ENCODE measurements at places on chromosomes 6 and 20.

DNA sequence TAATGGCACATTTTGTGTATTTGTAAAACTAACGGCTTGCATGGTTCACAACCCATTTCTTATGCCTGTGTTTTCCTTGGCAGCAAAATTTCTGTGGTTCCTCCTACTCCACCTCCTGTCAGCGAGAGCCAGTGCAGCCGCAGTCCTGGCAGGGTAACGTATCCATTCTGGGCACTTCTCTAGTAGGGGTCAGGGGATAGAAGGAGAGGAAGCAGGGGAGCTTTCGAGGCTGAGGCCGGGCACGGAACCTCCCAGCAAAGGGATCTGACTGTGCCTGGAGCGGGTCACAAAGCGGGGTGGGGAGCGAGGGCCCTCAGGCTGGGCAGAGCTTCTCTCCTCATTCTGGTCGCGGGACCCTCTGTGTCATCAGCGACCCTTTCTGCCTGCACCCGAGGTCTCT is 58.4 kb downstream of the SYTL3 start:
- DNase-seq = no peak

DNA sequence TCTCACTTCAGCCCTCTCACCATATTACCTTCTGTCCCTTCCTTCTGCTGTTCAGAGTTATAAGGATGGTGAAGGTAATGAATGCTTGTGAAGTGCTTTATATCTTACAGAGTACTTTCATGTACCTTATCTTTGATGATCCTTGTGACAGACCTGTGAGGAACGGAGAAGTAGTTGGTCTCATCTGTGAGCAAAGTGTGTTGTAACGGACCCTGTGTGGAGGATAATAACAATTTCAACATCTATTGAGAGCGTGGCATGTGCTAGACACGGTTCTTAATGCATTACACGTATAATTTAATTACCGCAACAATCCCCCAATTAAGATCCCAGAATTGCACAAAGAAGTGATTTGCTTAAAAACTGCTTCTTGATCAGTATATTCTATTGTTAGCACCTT is 124.6 kb downstream of the ANKS1A start:
- DNase-seq = no peak

DNA sequence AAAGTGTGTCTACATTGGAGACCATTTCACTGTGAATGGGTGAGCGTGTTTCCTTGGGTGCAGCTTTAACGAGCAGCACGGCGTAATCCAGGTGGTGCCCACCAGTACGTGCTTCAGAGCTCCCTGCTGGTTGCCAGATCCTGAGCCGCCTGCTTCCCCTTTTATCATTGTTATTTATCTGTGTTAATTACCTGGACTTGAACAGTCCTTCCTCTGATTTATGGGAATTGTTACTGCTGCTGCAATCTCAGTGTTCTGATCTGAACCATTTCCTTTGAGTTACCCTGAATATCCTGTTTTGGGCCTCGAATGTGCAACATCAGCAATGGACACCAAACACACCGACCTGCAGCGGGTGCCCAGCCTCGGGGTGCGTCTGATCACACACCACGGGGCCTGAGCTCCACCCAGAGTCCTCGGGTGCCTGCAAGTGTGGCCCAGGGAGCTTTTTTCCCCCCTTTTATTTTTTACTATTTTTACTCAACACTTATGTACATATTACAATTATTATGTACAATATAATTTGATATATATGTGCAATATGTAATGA is 81.3 kb downstream of the RPP40 start:
- no peak for DNase-seq

GRCh38 chr6:141443668-141444289 is 688.9 kb upstream of the GJE1 start:
- no peak for DNase-seq

DNA sequence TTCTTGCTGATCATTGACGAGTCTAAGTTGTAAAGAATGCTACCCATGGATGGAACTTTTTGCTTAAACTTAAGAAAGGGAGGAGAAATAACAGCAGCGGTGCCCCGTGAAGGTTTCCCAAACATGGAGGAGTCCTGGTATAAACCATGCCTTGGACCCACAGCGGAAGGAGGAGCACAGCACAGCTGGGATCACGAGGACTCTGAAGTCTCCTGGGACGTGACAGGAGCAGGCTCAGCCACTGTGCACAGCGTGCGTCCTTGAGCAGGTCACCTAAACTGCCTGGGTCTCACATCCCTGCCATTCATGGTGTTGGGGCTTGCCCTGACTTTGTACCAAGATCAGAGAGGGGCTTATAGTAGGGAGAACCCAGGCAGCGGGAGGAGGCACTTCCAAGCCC is 56.1 kb upstream of the UNC93A start:
- peak; percentile 54 for DNase-seq

DNA sequence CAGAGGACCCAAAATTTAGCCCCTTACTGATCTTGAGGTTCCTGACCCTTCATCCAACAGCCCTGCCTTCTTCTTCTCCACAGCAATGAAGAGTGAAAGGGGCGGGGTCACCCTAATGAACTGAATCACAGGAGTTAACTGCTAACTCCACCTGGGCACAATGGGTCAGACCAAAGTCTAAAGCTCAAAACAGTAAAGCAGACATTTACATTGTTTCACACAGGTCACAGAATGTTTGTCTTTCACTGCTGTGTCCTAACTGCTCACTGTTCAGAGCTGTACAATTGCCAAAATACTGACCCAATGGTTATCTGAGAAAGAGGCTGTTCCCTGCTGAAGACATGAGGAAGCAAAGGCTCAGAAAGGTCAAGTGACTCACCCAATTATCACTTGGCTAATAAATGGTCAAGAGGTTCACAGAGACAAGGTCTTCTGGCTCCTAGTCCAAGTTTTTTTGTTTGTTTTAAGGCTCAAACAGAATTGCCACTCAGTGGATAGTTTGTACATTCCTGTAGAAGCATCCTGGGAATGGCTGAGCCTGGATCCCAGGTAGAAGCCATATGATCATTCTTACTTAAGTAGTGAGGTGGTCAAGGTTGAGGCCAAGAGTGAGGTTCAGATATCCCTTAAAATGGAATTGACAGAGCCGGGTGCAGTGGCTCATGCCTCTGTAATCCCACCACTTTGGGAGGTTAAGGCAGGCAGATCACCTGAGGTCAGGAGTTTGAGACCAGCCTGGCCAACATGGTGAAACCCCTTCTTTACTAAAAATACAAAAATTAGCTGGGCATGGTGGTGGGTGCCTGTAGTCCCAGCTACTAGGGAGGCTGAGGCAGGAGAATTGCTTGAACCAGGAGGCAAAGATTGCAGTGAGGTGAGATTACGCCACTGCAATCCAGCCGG is 35.1 kb upstream of the FAM83C start:
- DNase-seq = no peak

DNA sequence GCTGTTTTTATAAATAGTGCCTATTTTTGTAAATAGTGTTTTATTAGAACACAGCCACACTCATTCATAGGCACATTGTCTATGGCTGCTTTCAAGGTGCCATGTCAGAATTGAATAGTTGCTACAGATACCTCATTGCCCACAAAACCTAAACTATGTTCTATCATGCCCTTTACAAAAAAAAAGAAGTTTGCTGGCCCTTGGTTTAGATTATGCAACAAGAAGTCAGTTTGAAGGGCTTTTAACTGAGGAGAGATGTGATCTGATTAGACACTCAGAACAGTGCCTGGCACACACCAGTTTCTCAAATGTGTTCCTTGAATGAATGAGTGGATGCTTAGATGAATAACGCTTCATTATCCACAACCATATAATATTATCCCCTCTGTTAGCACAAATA is 366.1 kb downstream of the MAFB start:
- no peak for DNase-seq

DNA sequence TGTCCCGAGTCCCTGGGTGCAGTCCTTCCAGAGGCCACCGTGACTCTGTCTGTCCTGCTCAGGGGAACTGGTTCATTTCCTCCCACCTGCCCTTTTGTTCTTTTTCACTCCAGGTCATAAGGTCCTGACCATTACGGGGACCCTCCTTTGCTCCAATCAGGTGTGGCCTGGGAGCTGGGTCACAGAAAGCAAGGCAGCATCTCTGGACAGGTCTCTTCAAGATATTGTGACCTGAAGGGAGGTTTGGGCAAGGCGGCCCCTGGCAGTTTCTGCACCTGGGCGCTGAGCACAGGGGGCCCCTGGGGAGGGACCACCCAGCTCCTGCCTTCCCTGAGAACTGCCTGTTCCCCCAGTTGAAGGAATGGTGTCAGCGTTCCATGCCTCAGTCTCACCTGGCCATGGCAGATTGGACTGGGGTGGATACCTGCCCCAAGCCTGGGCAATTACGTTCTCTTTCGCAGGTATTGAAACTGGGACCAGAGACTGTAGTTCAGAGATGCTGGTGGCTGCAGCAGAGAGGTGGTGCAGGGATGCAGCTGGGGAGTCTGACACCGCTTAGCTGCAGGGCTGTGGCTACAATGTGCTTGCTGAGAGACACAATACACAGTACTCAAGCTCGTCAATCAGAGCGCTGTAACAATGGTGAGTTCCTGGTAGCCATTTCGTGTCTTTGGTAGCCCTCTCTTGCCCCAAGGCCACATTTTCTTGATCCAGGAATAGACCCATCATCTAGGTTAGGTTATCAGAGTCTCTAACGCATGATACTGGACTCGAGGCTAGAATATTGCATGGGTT is 15.6 kb upstream of the NELFCD start:
- DNase-seq = no peak

- DNase-seq = no peak
Observed at GRCh38 chr20:47964149-47964548, 178.9 kb upstream of the SULF2 start.

DNA sequence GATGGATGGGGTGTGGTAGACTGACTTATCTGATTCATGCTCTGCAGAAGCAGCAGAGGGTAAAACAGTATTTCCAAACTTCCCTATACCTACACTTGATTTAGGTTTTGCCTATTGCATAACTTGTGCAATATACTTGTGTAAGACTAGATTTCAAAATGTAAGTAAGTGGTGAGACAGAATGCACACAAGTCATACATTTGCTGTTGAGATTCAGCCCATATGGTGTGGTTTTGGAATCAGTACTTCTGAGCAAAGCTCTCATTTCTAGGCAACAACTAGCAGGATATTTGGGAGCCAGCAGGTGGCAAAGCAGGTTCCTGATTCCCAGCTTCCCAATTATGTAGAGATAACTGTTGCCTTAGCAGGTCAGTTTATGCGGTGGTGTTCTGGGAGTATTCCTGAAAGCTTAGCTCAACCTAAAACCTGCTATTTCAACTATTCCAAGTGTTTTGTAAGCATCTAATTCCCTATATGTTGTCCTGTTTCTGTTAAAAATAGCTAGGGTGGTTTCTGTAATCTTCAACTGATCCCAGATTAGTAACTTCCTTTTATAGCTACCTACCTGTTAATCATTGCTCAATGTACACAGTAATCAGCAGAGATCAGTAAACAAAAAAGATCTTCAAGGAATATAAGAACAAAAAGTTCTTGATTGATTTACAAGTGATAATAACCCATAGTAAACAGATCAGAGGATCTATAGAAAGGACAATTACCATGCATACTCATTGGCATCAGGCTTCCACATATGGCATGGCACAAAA is 8.5 kb upstream of the FABP7 start:
- DNase-seq = peak; percentile 70

- no peak for DNase-seq
Observed at GRCh38 chr6:16823718-16824352, 62.6 kb upstream of the ATXN1 start.

DNA sequence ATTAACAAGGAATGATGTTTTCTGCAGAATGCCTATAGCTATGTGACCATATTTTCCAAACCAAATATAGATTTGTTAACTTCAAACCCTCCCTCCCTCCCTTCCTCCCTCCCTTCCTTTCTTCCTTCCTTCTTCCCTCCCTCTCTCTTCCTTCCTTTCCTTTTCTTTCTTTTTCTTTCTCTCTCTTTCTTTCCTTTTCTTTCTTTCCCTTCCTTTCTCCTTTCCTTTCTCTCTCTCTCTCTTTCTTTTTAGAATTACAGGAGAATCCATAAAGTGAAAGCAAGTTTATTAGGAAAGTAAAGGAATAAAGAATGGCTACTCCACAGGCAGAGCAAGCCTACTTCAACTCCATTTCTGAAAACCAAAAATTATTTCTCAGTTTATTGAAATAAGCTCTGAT is 153.0 kb downstream of the AHI1 start:
- DNase-seq = no peak

- DNase-seq = no peak
Observed at GRCh38 chr6:137426007-137426689, 68.0 kb downstream of the OLIG3 start.

DNA sequence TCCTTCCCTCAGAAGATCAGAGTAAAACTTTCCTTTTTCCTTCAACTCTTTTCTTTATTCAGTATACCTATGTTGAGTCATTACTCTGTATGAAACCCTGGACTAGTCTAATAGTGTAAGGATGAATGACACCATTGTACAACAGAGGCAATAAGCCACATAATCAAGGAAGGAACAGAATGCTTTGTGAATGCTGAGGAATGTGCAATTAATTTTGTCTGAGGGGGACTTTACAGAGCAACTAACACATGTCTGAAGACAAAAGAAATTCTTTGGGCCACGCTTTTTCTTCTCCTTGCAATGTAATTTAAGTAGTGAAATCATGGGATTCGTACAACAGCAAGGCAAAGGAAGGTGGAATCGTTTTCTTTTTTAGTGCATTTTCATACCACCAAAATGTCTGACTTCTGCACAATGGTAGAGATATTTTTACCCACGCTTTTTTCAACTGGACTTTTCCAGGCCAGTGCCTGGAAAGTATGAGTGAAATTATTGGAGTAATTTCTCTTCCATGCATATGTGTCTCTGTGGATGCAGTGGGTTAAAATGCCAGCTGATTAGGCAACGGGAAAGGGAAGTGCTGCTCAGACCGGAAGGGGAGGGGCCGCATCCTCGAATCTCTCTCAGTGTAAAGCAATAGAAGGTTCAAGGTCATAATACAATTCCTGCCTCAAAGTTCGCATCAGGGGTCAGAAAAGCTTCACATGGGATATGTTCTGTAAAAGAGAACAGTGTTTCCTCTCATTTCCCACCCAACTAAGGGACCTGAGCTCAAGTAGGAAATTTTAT is 89.9 kb upstream of the MTHFD1L start:
- no peak for DNase-seq

GRCh38 chr6:43478008-43478372 is 620 bp downstream of the TJAP1 start:
- peak; percentile 51 for DNase-seq

- no peak for DNase-seq
Observed at GRCh38 chr6:37200085-37200484, 30.1 kb downstream of the PIM1 start.

- no peak for DNase-seq
Observed at GRCh38 chr6:90315354-90315950, 18.8 kb upstream of the BACH2 start.

DNA sequence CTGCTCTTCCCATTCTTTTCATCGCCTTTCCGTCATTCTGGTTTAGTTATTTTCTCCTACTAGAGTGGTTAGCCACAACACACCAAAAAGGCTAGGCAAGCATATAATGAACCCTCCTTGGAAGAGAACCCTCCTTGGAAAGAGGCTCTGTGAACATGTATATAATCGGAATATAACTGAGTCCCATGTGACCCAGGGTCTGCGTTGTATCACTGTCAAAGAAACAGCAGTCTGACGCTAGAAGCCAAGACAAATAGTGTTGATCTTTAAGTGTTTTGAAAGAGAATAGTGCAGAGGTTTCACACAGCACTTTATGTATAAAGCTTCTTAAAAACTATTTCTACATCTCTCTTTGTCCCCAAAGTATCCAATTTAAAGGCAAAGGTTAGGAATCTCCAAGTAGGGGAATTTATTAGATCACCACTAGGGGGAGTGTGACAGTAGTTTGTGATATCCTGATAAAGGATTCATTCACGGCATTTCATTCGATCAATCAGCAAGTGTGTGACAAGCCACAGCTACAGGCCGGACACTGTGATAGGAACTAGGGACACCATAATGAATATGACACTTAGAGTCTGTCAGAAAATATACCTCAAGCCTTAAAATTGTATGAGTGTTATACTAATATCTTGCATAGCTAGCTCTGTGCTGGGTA is 395.3 kb downstream of the CD109 start:
- peak; percentile 41 for DNase-seq
